Nephron progenitor cell (in vitro differentiated cells): ENCODE measurements at places on chromosomes 1 and 21.

- DNase-seq, result no peak
These were observed 320.5 kb downstream of the KCTD3 start for GRCh38 chr1:215887627-215888026.

GRCh38 chr1:27864264-27864895, 8.0 kb upstream of the THEMIS2 start:
- no peak for DNase-seq

DNA sequence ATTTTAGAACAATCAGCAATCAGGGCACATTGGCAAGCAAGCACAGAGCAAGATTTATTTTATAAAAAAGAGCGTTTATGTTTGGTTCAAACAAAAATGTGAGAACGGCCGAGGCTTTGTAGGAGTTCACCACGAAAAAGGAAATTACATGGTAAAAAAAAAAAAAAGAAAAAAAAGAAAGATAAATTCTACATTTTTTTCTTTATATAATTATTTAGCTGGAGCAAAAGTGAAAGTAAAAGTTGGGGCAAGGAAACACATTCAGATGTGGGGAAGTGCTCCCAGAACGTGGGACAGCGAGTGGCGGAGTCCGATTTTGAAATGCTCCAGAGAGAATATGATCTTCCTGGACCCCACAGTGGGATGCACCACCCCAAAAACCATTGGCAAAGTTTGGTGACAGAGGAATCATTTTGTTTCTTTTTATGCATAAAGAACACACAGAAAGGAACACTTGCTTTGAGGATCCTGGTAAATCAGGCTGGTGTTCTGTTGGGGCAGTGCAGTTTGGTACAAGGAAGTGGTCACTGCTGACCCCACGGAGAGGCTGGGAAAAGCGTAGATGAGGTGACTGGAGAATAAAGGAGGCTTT, 16.3 kb upstream of the ATP5PO start:
- no peak for DNase-seq

- no peak for DNase-seq
These were observed 11.2 kb upstream of the RNF223 start for GRCh38 chr1:1085171-1085841.

- DNase-seq, result no peak
These were observed 7.4 kb downstream of the DSCAM start for GRCh38 chr21:40839521-40839920.
